Stimulated activated CD8-positive, alpha-beta memory T cell treated with anti-CD3 and anti-CD28 coated beads, Interleukin-7, amount 100 ng/mL, for 24 hours (primary cell): ENCODE measurements at places on chromosomes 16 and 17.
A peak's percentile ranks its signal among the peaks of the same experiment; 100 is the strongest.

DNA sequence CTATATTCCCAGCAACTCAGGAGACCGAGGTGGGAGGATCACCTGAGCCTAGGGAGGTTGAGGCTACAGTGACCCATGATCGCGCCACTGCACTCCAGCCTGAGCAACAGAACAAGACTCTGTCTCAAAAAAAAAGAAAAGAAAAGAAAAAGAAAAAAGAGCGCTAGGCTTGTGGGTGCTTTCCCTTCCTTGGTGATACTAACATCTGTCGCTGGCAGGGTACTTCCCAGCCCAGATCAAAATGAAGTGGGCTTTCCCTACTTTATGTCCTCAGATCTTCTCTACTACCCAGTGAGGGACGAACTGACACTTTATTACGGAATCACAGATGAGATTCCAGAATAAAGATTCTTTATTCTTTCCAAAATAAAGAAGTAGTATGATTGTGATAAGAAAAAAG, 103.8 kb upstream of the NOL11 start:
- DNase-seq, result no peak

GRCh38 chr17:68734187-68734900, 133.2 kb upstream of the FAM20A start:
- DNase-seq, result no peak

DNA sequence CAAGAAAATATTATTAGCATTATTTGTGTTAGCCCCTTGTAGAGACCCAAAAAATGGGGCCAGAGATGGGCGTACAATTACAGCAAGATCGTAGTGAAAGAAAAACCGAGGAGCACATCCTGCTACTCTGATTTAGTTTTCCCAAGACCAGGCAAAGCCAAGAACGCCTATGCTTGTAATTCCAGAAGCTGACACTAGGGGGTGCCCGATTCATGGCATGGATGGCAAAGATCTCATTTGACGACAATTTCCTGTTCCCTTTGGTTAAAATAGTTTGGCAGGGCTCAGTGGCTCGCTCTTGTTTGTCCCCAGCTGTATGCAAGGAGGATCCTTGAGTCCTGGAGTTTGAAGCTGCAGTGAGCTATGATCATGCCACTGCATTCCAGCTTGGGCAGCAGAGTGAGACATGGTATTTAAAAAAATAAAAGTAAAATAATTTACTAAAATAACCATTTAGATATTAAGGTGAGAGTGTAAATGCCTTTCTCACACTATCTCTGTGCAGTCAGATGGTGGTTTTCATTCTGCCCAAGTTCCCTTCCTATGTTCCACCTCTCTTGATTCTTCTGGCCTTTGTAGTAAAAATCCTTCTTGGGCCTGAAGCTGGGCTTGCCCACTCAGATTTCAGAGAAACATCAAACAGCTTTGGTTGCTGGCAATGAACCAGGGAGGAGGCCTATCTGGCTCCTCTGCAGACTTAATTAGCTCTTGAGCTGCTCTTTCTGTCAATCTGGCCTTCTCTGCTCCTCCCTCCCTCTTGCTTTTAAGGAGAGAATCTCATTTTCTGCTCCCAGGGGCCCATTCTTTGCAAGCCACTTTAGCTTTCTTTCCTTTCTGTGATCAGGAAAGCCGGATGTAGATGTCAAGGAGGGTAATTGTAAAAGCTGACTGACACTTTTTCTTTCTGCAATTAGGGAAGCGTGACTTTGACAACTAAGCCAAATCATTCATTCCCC, 31.2 kb downstream of the TMEM238L start:
- peak; percentile 2 for DNase-seq

GRCh38 chr17:179066-179432, 2.4 kb downstream of the DOC2B start:
- no peak for DNase-seq

DNA sequence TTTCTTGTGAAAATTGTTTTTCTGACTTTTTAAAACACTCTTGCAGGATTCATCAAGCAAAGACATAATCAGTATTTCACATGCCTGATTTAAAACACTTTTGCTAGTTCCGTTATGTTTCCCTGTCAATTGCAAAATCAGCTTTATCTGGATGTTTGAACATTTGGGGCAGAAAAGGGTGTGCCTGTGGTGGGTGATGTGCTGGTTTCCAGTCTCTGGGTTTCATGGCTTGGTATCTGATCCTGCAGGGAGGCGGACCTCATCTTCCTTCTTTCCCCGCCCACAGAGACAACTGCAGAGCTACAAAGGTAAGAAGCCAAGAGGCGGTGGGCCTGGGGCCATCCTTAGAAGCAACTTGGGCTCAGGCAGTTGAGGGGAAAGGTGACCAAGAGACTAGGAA, 41.8 kb downstream of the NLRC5 start:
- no peak for DNase-seq

DNA sequence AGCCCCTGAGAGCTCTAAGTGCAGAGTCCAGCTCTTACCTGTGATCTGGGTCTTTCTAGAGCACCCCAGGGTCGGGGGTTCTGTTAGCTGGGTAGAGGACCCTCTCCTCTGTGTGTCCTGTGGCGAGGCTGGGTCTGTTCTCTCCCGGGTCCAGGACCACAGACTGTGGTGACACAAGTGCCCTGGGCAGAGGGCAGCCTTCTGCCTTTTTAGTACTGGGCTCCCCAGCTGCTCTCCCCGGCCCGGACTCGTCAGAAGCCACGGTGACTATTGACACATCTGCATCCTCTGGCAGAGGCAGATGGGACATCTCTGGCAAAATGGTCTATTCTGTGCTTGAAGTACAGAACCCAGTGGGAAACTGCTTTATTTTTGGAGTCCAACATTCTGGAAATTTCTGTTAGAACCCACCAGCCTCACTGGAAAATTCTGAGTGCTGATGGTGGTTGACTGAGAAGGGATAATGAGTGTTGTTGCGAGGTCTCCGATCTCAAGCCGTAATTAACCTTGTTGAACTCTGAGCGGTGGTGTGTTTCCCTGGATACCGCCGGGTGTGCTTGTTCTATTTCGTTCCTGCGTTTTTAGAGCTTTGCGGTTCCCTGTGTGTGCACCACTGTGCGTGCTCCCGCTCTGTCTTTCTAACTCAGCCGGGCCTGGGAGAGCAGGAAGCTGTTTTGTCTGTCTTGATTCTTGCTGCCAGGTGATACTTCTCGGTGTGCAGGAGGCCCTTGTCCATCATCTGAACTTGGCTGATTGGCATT, 26.0 kb upstream of the NUDT16L1 start:
- no peak for DNase-seq

DNA sequence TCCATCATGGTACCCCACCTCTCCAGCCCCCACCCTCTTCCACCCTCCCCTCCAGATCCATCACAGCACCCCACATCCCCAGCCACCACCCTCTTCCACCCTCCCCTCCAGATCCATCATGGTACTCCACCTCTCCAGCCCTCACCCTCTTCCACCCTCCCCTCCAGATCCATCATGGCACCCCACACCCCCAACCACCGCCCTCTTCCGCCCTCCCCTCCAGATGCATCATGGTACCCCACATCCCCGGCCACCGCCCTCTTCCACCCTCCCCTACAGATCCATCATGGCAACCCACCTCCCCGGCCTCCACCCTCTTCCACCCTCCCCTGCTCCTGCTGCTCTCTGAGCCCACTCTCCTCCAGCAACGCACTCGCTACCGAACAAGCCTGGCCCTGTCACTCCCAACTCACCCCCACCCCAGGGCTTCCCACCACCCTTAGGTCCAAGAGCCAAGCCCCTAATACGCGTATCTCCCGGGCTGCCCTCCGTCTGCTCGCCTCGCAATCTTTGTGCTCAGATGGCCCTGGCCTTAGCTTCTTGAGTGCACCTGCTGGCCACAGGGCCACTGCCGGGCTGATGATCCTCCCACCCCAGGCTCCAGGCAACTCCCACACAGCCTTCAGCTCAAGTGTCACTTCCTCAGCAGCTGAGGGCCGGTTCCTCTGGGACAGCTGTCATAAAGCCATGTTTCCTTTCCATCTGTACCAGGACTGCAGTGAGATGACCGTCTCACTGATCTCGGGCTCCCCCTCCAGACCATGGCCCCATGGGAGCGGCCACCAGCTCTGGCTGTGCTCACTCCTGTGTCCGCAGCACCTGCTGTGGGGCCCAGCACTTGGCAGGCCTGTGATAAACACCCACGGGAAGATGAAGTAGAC, 25.5 kb downstream of the KDM8 start:
- DNase-seq, result no peak

DNA sequence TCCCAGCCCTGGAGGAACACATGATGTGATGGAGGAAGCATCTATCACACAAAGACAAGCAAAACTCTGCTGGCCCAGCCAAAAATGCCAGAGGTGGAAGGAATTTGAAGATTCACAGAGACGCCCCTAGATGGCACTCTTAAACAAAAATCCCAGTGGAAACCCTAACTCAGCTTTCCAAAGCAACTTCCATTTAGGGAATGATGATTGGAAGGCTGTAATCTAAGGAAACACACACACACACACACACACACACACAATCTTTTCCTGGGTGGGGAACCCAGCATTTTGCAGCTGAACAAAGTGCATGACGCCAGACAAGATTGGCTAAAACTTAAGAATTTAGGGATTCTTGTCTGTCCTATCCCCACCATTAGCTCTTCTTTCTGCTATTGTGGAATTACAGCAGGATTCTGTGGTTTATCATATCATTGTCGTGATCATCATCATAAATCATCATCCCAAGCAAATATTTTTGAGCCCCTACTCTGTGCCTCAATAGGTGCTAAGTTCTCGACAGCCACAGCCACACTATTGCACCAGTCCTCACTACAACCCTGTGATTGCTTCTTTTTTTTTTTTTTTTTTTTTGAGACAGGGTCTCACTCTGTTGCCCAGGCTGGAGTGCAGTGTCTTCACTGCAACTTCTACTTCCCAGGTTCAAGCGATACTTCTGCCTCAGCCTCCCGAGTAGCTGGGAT, 1.6 kb upstream of the LDAF1 start:
- no peak for DNase-seq

GRCh38 chr16:50702725-50703124, 9.3 kb downstream of the NOD2 start:
- DNase-seq, result no peak

DNA sequence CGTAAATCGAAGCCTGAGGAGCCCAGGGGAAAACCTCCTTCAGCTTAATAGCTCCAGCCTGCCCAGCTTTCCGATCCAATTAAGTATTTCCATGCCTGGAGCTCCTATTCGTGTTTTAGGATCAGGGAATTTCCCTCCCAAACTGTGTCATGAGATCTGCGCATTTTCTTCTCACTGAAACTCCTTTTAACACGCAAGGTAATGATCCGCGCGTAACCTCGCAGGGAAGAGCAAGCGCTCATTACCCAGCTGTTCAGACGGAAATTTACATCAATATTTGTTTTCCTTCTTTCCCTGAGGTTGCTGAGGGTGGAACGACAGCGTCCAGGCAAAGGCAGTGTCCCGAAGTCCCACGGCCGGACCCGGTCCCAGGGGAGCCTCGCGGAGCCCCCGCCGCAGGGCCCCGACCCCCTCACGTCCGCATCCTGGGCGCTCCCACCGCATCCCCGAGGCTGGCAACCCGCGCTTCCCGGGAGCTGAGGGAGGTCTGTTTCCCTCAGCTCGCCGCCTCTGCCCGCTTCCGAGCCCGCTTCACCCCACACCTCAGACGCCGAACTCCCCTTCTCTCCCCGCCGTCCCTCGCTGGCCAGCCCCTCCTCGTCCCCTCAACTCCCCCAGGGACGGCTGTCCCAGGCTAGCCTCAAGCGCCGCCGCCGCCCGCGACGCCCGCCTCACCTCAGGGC, 415 bp downstream of the ABCA5 start:
- DNase-seq, result no peak

DNA sequence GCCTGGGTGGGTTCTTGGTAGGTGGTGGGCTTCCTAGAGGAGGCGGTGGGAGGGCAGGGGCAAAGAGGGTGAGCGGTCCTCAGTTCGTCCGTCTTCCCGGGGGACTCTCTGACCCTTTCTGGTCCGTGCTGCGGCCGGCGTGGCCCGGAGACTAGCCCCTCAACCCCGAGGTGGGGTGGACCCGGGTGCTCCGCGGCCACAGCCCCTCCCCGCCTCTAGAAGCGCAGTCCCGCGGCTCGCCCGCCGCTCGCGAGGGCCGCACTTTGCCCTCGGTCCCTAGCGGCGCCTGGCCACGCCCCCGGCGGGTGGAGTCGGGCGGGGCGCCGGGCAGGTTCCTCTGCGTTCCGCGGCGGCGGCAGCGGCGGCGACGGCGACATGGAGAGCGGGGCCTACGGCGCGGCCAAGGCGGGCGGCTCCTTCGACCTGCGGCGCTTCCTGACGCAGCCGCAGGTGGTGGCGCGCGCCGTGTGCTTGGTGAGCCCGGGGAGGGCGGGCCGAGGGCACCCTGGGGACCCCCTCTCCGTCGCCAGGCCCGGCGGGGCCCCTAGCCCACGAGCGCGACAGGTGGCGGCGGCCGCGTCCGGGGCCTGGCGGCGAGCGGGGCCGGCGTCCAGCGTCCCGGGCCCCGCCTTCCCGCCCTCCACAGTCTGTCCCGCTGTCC, at the start of gene SYNGR2:
TSS of gene SYNGR2 (plus strand) at position 340 of the 661 bp plus-strand sequence. CDS start at position 376, 36 bp downstream.
- DNase-seq, result peak; percentile 59

- DNase-seq, result no peak
These were observed 17.2 kb downstream of the CD300LB start for GRCh38 chr17:74513987-74514631.

DNA sequence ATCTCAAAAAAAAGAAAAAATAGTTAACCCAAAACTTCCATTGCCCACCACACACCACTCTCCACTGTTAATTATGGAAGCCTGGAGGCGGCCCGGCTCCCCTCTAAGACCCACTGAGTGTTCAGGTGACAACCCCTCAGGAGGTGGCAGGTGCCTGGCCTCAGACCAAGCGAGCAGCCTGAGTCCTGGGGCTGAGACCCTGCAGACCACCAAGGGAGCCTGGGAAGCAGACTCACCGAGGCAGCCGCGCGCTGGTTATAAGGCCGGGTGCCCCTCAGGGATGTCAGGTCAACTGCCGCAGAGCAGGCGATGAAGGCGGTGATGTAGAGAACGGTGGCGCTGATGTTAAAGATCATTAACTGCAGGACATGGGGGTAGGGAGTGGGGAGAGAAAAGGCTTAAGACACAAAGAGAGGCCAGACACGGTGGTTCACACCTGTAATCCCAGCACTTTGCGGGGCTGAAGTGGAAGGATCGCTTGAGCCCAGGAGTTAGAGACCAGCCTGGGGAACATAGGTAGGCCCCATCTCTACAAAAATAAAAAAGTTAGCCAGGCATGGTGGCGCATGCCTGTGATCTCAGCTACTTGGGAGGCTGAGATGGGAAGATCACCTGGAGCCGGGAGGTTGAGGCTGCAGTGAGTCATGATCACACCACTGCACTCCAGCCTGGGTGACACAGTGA, 13.3 kb downstream of the ARL2BP start:
- DNase-seq, result no peak

DNA sequence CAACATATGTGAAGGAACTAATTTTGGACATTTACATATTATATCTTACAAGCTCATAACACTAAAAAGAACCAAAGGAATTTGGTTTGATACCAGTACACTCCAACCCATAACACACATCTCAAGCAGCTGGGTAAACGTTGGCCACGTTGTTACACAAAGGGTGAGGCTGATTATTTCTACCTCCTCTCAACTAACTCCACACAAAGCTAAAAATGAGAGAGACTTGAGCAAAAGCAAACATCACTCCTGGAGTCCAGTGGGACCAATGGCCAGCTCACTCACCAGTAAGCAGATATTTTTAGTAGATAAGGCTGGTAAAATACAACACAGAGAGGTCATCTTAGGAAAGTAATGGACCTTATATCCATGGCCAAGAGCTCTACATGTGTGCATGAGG, 207.6 kb downstream of the MRTFB start:
- DNase-seq, result no peak

- no peak for DNase-seq
These were observed 126.6 kb downstream of the TMEM132E start for GRCh38 chr17:34706029-34706428.

GRCh38 chr16:50740736-50741135, 1.1 kb upstream of the CYLD start:
- DNase-seq, result no peak
